NCI-H1417 (cell line): ENCODE measurements at places on chromosomes 5 and 9.
A peak's percentile ranks its signal among the peaks of the same experiment; 100 is the strongest.

GRCh38 chr9:108047264-108047663 is 557.7 kb upstream of the KLF4 start:
- no peak for DNase-seq

- DNase-seq = peak; percentile 80
Observed at GRCh38 chr9:71767776-71768321, 464 bp downstream of the CEMIP2 start.

DNA sequence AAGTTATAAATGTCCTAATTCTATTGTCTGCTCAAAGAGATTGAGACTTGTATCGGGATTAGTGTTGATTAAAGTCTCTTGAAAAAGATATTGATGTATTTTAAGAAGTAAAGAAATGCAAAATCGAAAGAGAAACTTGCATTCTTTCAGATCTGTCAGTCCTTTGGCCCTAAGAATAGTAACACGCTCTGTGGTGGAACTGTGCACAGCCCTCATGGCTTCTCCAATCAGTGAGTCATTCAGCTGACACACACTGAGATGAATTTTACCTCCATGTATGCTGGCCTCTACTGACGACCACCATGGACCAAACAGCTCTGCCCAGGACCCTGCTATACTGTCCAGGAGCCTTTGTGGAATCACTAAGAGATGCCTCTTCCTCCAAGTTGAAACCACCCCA is 232.4 kb downstream of the ESM1 start:
- DNase-seq = no peak

DNA sequence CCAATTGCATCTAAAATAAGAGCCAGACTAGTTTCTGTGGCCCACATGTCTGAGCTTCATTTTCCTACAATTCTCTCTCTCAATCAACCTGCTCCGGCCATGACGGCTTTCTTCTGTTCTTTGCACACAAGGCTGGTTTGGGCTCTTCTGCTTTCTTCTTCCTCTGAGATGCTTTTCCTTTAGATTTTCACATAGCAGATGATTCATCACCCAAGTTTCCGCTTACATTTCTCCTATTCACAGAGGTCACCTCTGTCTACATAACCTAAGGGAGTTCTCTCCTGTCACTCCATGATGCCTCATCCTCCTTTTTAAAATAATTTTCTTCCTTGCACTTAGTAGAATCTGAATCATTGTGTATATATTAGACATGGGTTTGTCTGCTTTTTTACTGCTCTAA is 334.6 kb upstream of the TUSC1 start:
- no peak for DNase-seq

DNA sequence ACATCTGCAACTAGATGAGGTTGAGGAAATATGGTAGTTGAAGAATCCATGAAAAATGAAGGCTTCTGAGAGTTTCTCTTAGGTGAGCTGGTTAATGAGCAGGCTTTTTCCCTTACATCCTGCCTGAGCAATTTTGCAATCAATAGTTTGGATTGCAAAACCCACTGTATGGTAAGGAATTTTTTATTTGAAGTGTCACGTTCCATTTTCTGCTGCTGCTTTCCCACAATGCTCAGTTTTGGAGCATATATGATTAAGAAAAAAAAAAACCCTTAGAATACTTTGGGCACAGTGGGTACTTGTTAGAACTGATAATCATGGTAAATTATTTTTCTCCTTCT is 144.2 kb downstream of the PCSK1 start:
- no peak for DNase-seq

GRCh38 chr5:33346534-33346933 is 94.2 kb upstream of the TARS1 start:
- DNase-seq = no peak

GRCh38 chr5:88895681-88896501 is 12.9 kb upstream of the MEF2C start:
- DNase-seq = no peak

DNA sequence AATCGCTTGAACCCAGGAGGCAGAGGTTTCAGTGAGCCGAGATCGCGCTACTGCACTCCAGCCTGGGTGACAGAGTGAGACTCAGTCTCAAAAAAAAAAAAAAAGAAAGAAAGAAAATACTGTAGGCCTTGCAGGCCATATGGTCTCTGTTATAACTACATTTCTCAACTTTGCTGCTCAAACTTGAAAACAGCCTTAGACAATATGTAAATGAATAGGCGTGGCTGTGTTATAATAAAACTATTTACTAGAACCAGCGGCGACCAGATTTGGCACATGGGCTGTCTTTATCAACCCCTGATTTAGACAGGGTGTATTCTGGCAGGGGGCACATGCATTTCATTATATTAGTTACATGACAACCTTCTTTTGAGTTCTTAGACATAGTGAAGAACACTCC is 130.0 kb downstream of the C9orf152 start:
- no peak for DNase-seq

- no peak for DNase-seq
Observed at GRCh38 chr5:108935611-108936010, 187.9 kb downstream of the FER start.

GRCh38 chr9:116686135-116686534 is 970 bp upstream of the TRIM32 start:
- no peak for DNase-seq

GRCh38 chr5:59036274-59036961 is 453.5 kb downstream of the RAB3C start:
- no peak for DNase-seq

- no peak for DNase-seq
Observed at GRCh38 chr5:106940986-106941385, 729.8 kb downstream of the EFNA5 start.

DNA sequence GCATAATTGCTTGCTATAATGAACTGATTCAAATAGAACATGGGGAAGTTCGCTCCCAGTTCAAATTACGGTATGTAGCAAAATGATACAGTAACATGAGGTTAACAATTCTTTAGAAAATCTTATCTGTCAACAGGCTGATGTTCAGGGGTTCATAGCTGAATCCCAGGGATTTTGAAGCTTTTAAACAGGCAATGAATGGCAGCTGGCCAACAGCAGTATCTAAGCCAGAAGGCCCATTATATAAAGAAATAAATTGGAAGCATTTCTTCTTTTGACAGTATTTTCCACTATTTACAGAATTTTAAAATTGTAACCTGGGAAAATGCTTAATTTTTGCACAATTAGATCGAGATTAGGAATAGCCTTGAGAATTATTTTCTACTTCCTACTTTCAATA is 126.8 kb downstream of the PDE8B start:
- no peak for DNase-seq

DNA sequence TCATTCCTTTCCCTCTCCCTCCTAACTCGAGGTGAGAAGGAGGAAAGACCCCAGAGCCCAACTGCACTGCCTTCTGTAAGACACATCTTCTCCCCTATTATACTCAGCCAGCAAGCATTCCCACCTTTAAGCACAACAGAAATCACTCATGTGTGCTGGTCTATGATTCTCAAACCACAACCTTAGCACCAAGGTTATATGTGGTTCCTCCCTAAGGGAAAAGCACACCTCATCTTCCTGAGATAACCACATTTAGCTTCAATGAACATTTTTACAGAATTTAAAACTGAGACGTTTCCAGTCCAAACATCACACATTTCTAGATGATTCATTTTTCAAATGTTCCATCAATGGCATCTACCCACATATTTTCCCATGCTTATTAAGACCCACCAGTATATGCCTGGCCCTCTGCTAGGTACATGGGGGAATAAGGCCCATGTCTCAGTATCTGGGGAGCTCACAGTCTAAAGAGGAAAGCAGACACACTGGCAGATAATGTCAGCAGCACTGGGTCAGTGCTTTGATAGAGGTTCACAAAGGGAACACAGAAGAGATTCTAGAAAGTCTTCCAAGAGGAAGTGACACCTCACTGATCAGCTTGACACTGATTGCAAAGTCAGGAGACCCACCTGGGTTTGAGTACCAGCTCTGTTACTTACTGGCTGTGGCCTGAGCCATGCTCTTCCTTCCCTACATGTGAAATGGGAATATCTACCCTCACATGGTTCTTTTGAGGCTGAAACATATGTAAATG is 245.4 kb downstream of the DENND1A start:
- DNase-seq = no peak

DNA sequence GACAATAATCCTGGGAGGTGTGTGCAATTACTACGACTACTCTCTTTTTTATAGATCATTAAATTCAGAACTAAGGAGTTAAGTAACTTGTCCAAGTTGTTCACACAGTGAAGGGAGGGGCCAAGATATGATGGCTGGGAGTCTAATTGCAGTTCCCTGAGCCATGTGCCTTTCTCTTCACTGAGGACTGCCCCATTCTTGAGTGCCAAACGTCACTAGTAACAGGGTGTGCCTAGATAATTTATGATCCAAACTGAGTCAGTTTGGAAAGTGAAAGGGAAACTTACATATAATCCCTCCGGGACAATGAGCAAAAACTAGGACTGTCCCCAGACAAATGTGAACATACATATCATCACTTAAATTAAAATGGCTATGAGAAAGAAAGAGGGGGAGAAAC is 20.2 kb downstream of the IL7R start:
- no peak for DNase-seq

GRCh38 chr5:177473443-177474001 is at the start of gene DBN1:
Gene DBN1 (minus strand): TSS chr5:177473634. CDS start chr5:177473521, 113 bp downstream.
- peak; percentile 66 for DNase-seq

DNA sequence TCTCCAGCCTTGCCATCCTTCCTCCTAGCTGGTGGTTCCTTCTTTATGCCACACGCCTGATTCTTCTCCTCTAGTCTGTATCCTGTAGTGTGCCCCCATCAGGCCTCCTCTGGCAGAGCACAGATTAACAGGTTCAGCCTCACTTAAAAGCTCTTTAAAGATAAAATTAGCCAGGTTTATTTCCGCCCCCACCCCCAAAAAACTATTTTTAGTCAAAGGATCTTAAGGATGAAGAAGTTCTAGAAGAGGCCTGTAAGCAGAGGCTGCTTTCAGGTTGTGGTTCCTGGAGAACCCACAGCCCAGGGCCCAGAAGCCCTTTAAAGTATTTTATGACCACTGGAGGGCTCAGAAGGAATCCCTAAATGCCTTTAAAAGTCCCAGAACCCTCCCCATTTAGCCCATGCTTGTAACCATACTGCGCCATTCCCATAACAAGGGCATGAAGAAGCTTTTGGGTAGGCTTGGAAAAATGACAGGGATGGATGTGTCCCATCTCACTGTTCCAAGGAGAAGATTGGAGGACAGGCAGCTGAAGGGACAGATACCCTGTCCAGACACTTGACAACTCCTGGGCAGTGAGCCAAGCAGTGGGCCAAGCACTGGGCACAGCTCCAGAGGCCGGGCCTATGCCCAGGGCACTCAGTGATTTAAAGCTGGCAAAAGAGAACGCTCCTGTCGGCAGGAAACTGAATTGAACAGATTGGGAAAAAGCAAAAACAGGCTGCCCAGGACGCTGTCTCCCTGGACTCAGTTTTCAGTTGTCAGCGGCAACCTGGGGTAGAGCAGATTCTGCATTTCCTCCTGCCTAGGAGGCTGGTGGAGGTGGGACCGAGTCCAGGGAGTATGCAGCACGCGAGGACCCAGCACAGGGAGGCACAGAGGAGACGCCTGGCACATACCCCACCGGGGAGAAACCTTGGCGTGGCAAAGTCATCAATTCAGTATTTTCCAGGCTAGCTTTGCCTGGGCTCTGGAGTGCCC is 106.3 kb upstream of the SSBP2 start:
- peak; percentile 89 for DNase-seq

- DNase-seq = peak; percentile 4
Observed at GRCh38 chr9:16152276-16153101, 599.6 kb downstream of the CCDC171 start.

DNA sequence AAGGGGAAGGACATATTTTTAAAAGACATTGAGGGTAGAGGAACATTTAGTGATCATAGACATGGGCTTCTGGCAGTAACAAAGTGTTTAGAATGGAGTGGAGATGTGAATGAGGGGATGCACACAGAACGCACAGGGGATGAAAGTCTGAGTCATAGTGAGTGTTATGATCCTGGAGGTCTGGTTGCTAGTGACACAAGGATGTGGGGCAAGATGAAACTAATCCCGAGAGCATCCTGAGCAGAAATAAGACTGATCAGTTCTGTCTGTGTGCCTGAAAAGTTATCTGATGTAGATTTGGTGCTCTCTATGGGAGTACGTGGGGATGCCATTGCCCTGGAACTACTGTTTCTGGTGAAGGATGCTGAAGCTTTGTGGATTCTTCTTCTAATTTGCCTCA is 141.1 kb downstream of the CHSY3 start:
- DNase-seq = no peak

GRCh38 chr5:51379331-51379700 is 3.9 kb upstream of the ISL1 start:
- DNase-seq = no peak

DNA sequence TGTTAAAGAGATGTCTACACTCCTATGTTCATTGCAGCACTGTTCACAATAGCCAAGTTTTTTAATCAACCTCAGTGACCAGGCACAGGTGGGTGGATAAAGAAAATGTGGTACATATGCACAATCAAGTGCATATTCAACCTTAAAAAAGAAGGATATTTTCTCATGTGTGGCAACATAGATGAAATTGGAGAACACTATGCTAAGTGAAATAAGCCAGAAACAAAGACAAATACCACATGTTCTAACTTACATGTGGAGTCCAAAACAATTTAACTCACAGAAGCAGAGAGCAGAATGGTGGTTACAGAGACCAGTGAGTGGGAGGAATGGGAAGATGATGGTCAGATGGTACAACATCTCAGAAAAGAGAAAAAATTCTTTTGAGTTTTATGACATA is 31.8 kb downstream of the ANXA1 start:
- no peak for DNase-seq

DNA sequence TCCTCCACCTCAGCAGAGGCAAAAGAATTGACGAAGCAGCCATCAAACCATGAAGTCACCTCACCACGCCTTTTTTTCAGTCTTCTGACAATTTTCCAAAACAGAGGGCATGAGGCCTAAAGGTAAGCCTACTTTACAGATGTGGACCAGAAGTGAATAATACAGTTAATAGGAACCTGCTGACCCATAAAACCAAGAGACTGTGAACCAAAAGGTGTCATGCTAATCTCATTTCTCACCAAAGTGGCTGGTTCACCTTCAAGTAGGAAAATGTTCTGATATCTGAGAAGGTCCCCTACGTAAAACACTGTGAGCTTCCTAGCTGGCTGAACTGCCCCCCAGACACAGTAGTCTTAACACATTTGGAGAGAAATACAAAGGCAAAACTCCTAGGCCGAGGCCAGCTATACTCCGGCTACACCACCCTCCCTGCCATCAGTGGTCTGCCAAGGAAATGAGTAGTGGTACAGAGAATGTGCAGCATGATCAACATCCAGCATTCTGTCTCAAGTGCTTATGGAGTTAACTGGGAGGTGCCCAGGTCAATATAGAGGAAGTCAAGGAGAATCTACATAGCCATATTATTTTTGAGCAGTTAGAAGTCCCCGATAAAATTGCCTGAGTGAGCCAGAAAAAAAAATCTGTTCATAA is 19.3 kb upstream of the F2RL2 start:
- DNase-seq = no peak

- DNase-seq = no peak
Observed at GRCh38 chr5:38613490-38613889, 57.0 kb upstream of the LIFR start.
